ENCODE measurements at places on chromosomes 6 and 20.

- no peak for DNase-seq
Observed at GRCh38 chr20:23622839-23623343, 14.9 kb downstream of the CST3 start.

GRCh38 chr6:37483917-37484785, 15.5 kb downstream of the CCDC167 start:
- peak; percentile 53 for DNase-seq

DNA sequence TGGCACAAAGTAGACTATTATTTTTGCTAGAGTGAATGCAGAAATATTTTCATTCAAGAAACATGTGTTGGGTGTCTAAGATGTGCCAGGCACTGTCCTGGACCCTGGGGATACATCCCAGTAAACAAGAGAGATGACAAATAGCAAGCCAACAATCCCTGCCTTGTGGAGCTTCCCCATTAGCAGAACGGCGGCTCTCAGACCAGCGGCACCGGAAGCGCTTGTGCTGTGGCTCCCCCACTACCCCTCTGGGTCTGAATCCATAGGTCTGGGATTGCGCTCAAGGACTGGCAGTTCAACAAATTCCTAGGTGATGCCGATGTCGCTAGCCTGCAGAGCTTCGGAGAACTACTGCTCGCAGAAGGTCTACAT, 98.5 kb upstream of the AGPAT4 start:
- no peak for DNase-seq

GRCh38 chr20:10963717-10964266, 290.0 kb upstream of the JAG1 start:
- DNase-seq: no peak

GRCh38 chr20:10625641-10626040, 48.2 kb downstream of the JAG1 start:
- no peak for DNase-seq

GRCh38 chr6:37137201-37138090, 32.5 kb upstream of the PIM1 start:
- peak; percentile 17 for DNase-seq

GRCh38 chr6:97110626-97111025, 172.4 kb downstream of the MMS22L start:
- DNase-seq: no peak

DNA sequence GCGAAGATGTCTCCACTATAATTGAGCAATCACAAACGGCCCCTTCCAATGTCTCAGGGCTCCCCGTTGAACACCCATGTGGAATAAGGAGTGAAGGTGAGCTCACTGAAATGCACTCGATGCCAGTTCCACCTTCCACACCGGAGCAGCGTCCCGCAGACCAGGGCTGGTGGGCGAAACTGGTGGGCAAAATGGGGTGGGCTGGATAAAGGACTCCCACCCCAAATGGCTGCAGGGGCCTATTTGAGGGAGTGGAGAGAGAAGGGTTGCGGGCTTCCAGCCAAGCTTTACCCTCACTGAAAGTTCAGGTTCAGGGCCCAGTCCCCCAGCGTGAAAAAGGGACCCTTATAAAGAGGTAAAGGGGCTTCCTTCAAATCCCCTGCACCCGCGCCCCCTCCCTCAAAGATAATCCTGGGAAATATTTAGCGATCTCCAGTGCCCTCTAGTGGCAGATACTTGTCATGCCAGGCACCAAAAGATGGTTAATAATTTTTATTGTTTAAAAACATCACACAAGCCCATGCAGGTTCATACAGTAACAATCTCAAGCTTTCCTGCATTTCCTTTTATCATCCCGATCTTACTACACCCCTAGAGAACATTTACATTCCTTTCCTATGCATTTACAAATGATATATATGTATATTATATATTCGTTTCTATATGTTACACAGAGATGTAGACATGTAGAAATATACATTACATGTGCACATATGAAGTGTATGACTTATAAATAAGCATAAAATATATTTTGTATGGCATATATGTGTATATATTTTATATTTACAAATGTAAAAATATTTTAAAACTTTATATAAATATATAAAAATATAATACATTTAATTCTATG, 58.2 kb upstream of the NKX2-2 start:
- DNase-seq: no peak

DNA sequence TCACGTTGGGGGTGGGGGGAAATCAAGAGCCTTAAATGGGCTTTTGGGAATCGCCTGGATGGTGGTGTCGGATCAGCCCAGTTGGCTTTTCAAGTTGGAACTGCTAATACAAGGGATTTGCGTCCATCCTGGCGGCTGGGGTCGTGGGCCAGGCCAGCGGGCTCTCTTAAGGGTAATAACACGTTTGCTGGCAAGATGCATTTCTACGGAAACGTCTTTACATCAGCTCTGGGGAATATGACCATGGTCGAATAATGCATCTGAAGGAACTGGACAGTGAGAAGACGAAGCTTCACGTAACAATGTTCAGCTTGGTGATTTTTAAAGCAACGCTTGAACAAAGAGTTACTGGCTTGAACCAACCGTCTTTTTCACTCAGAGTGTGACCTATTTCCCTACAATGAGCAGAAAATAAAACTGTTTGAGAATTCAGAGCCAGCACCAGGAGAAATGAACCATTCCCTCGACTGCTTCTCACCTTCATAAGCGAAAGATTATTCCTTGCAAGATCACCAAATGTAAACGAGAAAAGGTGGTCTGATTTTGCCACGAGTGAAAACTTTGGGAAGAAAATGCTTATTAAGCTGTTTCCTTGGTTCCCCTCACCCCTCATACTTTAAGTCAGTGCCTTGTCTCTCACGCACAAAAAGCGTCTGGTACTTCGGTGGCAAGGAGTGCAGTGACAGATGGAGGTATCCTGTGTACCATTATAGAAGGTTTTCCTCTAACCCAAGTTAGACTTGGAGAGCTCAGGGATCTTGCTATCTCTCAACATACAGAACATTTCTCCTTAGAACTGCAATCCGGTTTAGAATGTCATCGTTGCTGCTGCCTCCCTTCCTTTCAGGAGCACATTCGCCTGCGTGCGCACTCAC, 1.4 kb upstream of the MARCKS start:
- DNase-seq: no peak

DNA sequence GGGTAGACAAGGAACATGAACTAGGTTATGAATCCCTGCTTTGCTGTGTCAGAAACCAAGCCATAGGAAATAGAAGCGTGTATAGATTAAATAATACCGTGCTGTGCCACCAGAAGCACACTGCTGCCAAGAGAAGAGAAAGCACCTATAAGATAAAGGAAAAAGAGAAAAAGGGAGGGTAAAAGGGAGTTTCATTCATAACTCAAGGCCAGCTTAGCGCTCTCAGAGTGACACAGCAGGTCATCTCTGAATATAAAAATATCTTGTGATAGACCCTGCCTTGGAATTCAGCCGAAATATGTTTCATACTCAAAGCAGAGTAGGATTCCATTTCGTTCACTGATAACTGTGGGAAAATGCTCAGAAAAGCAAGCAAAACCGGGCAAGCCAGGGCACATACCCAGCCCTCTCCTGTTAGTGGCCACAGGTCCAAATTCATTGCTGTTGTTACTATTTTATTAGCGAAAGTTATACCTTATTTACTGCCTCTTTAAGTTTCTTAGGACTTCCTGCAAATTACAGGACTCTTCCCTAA, 8.7 kb downstream of the JAG1 start:
- DNase-seq: no peak

DNA sequence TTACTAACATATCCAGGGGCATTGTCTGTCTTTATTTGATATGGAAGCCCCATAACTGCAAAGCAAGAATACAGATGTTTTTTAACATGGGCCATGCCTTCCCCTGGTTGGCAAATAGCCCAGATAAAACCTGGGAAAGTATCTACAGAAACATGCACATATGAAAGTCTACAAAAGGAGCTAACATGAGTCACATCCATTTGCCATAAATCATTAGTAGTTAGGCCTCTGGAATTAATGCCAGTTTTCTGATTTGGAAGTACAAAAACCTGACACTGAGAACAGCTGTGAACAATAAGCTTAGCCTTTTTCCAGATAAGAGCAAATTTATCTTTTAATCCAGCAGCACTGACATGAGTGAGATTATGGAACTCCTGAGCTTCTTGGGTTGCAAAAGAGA, 418.0 kb upstream of the IMPG1 start:
- no peak for DNase-seq

- no peak for DNase-seq
Observed at GRCh38 chr6:3309391-3310050, 50.8 kb downstream of the PSMG4 start.

DNA sequence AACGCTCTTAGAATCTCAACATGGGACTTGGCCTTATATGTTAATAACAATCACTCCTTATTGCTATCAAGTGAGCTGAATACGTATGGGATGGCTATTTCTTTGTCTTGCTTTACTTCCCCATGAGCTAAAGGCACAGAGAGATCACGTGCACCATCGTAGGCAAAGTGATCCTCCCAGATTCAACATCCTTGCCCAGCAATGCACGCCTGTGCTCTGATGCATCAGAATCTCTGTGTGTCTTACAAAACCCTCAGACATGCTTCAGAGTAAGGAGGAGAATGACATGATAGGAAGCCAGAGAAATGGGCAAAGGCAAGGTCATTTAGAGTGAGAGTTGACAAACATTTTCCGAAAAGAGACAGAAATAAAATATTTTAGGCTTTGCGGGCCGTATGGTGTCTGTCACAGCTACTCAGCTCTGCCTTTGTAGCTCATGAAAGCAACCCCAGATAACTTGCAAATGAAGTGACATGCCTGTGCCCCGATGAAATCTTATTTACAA, 277.6 kb upstream of the CDH4 start:
- DNase-seq: no peak

DNA sequence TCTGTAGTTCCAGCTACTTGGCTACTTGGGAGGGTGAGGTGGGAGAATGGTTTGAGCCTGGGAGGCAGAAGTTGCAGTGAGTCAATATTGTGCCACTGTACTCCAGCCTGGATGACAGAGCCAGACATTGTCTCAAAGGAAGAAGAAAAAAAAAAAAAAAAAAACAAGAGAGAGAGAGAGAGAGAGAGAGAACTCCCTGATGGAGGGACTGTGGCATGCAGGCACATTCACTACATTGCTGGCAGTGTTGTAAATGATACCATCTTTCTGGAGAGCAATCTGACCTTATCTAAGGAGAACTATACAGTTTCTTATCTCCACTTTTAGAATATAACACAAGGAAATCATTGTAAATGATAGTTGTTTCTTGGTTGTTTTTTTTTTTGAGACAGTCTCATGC, 85.1 kb downstream of the MDN1 start:
- DNase-seq: no peak

GRCh38 chr6:42333612-42334011, 116.0 kb upstream of the MRPS10 start:
- DNase-seq: no peak

- DNase-seq: no peak
Observed at GRCh38 chr6:55812509-55812908, 62.9 kb downstream of the BMP5 start.

DNA sequence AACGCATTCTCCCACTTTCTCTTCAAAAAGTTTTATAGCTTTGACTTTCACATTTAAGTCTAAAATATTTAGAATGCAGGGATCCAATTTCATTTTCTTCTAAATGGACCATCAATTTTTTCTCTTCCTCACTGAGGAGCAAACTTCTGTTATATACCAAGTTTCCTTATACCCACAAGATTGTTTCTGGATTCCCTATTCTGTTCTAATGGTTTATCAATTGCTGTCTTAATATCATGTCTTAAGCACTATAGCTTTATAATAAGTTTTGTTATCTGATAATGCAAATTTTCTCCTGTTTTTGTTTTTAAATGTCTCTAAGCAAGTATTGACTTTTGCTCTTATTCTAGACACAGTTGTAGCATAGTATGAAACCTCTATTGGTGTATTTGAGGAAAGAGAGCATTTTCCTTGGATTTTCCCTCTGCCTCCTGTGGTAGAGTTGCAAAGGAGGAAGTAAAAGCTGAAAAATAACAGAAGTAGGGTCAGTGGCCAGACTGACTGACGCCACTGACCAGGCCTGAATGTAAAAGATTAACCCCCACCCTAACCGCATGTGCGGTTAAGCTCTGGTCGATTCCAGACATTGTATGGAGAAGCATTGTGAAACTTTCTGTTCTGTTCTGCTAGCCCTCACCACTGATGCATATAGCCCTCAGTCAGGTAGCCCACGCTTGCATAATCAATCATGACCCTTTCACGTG, 40.3 kb downstream of the GPX5 start:
- no peak for DNase-seq

DNA sequence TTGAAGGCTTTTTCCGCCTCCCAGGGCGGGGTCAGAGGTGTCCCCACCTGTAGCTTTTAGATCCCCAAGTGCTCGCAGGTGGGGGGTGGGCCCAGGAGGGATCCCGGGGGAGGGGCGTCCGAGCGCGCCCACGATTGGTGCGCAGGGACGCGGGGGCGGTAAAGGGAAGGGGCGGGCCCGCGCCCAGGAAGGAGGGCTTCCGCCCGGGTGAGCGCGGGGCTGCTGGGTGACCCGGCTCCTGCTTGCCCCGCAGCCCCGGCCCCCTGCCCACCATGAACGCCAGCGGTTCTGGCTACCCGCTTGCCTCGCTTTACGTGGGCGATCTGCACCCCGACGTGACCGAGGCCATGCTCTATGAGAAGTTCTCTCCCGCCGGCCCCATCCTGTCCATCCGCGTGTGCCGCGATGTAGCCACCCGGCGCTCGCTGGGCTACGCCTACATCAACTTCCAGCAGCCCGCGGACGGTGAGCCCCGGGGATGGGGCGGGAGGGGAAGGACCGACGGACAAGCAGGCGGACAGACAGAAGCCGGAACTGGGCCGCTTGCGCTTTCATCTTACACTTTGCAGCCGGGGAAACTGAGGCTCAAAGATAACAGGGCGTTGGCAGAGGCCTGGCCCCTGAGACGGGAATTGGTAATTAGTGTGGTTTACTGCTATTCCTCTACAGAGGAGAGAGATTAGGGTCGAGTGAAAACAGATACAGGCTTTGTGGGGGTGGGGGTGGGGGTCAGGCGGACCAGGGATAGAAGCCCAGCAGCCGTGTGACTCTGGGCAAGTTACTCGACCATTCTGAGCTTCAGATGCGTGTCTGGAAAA, at the start of gene PABPC1L:
TSS of gene PABPC1L (plus strand) at position 189 of the 818 bp plus-strand sequence. CDS start at position 273, 84 bp downstream.
- peak; percentile 73 for DNase-seq

GRCh38 chr6:154276810-154277628, 79.6 kb downstream of the IPCEF1 start:
- DNase-seq: no peak

DNA sequence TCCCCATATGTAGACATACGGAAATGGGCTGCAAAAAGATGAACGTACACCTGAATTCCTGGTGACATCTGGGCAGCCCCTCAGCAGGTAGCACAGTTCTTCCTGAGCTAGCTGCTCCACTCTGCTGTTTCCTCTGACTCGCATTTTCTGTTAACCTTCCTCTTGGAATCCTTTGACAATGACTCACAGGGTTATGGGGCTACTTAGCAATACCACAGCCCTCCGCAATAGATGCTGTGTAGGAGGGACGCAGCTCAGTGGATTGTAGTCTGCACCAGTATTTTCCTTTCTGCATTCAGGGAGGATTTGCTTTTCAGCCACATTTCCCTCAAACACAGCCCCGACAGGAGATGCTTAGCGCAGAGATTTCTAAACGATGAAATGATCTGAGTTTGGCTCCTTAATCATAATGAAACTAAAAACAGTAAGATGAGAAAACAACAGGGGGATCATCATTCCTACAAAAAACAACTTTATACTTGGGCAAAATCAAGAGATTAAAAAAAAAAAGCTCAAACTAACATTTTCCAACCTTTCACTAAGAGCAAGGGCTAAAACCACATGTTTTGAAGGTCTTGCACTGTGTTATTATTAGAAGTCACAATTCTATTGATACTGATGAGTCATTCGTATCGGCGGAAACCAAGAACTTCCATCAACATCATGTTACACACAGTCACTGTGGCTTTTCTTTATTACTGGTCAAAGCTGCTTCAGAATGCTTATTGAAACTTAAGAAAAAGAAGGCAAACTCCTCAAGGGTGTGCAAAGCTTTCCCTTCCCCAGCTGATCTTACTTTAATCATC, 12.2 kb downstream of the BACH2 start:
- no peak for DNase-seq
